ENCODE measurements at places on chromosomes 13 and 19. TPM values are rescaled to one million over a fixed set of nuclear protein-coding genes. Genes with fewer than 3 reads are reported as not detected.

The TSPAN16 gene
- not detected for total RNA-seq

The SIGLEC8 gene
- not detected for total RNA-seq

The RASIP1 gene
- 0.43 TPM for total RNA-seq

The KIR3DL1 gene
- not detected for total RNA-seq

The KLK11 gene
- not detected for total RNA-seq

The ETHE1 gene
- total RNA-seq = 57.6 TPM

Measured in A549 treated with CpdA at 1 μM for 4 hours (cell line).